ENCODE measurements at places on chromosomes 7 and 10. TPM values are rescaled to one million over a fixed set of nuclear protein-coding genes. Genes with fewer than 3 reads are reported as not detected.

The NKX1-2 gene
- 0.07 TPM for total RNA-seq

GRCh38 chr7:66539902-66540375 is 88.7 kb upstream of the KCTD7 start:
- no peak for DNase-seq

DNA sequence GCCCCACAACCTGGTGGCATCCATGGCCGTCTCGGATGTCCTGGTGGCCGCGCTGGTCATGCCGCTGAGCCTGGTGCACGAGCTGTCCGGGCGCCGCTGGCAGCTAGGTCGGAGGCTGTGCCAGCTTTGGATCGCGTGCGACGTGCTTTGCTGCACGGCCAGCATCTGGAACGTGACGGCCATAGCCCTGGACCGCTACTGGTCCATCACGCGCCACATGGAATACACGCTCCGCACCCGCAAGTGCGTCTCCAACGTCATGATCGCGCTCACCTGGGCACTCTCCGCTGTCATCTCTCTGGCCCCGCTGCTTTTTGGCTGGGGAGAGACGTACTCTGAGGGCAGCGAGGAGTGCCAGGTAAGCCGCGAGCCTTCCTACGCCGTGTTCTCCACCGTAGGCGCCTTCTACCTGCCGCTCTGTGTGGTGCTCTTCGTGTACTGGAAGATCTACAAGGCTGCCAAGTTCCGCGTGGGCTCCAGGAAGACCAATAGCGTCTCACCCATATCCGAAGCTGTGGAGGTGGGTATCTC is 1.1 kb downstream of the HTR5A start:
- no peak for DNase-seq

DNA sequence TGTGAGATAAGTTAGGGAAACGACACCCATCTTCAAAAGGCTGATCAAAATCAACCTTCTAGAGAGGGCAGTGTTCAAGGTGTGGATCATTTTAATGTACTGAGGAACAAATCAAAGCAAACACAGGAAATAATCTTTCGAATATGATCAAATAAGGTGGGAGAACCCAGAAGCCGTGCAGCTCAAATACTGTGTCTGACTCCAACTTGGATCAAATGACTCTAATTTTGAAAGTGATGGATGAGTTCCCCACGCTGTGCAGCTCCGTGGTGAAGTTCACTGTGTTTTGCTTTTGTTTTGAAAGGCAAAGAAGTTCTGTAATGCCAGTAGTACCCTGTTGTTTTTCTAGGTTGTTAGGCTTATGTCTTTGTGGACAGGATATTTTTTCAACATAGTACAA is 250.9 kb downstream of the SFMBT2 start:
- no peak for DNase-seq

The DPP6 gene
- 3.9 TPM for total RNA-seq

The UFSP1 gene
- 2.1 TPM for total RNA-seq

DNA sequence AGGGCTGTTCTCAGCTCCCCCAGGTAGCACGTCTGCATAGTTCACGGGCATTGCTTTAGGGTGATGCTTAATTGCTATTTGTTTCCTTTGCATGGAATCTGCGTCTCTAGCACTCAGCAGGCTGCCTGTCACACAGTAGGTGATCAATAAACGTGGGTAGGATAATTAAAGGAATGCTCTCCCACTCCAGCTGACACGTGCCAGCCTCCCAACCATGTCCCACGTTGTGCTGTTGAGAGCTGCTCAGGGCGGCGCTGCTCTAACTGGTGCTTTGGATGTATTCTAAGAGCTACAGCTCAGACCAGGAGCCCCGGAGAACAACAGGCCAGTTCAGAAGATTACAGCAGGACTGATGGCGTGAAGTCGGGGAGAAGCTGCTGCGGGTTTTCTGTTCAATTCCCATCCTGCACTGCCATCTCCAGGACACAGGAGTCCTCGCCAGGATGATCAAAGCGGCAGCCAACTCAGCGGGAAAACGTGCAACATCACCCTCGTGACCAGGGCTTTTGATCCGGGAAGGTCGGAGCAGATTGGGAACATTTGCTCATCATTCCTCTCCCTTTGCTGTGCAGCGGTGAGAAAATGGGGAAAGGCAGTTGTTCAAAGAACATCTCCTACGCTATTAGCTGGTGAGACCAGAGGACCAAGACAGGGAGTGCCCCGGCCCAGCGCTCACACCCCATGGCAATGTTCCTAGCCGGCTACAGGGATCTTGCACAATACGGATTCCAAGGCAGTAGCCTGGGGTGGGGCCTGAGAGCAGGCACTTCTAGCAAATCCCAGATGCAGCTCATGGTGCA is 50.5 kb upstream of the FOXK1 start:
- peak; percentile 81 for DNase-seq

DNA sequence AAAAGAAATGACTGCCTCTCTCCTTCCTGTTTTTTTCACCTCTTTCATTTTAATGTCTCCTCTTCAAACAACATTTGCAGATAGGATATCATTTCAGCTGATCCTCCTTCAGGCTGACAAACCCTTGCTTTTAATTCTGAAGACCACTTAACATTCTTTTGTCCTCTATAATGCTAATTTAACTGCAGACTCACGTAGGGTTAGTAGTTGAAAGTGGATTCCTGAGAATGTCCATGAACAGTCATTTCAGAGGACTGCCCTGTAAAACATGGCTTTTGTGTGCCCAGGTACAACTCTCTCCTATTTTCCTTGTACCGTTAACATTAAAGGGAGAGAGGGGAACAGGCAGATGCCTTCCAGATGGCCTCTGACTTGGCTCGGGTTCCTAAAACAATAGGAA is 524.4 kb downstream of the SDK1 start:
- no peak for DNase-seq

The LIPN gene
- not detected for total RNA-seq

- no peak for DNase-seq
These were observed 208.4 kb upstream of the KCND2 start for GRCh38 chr7:120064565-120064964.

- no peak for DNase-seq
These were observed 155.6 kb upstream of the FAM13C start for GRCh38 chr10:59517996-59518395.

DNA sequence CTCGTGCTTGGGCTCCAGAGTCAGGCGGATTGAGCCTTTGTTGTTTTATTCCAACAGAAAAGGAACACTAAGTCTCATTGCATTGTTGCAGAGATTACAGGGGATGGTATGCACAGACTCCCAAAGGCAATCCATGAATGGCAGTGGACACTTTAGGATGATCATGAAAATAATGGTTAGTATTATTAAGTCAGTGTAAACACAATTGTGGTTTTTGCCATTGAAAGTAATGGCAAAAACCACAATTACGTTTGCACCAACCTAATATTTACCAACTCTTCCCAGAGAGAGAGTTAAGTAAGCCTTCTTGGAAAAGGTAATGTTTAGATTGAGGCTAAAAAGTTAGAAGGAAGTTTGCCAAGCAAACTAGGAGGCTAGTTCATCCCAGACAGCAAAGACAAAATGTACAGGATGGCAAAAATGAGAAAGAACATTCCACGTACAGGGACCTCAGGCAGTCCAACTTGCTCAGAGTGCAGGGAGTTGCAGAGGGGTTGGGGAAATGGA is 72.9 kb upstream of the AMPH start:
- DNase-seq, result no peak

DNA sequence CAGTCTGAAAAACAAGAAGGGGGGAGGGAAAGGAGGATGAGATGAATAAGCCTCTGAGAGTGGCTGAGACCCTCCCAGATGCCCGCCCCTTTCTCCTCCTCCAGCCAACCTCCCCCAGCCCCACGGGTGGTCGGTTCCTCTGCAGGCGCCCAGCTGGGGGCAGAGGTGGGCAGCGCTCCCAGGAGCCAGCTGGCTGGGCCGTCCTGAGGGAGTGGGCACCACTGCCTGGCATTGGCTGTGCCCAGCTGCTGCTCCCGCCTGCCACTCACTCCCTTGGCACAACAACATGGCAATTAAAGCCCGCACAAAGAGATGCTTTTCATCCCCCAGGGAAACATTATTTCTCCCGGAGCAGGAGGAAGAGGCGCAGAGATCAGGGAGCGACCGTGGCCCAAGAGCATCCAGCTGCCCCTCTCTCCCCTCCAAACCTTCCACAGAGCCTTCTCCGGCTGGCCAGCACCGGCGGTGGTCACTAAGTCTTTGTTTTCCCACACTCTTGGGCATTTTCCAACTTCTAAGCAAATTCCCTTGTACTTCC is 107.2 kb downstream of the SPDYE5 start:
- DNase-seq, result no peak

GRCh38 chr10:55158633-55159032 is 357.6 kb upstream of the PCDH15 start:
- no peak for DNase-seq

DNA sequence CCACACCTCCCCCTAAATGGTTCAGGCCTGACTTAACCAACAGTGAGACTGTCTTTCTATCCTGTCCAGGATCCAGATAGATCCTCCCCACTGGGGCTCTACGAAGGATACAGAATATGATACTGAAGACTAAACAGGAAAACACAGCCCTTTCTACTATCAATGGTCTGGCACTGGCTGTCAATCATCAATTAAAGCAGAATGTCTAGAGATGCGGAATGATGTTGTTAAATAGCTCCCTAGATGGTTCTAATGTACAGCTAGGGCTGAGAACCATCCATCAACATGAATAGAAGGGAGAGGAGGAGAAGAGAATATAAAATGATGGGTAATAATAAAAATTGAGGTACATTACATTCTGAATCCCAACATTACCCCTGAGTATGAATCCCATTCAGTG is 314.3 kb upstream of the CELF2 start:
- DNase-seq, result no peak

DNA sequence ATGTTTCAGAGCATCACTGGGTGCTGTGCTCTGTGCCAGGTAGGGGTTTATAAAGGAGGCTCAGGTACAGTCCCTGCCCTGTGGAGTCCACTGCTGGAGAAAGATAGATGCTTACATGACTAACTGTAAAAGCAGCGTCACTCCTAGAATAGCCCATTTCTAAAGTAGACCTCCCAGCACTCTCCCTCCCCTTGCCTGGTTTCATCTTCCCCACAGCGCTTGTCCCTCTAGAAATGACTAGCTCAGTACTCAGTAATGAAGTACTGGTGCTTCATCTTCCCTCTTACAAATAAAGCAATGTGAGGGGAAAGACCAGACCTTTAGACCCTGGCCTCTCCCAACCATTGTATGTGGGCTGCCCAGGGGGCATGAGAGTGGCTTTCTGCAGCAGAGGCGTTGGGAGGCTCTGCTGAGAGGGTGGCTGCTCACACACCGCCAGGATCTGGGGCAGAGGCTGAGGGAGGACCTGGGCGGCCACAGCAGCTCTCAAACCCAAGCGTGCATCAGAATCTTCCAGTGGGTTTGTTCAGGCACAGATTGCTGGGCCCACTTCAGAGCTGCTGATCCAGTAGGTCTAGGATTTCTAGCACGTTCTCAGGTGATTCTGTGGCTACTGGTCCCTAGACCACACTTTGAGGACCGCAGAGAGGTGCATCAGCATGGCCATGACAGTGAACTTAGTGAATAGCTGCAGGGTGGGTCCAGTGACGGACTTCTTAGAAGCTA is 110.3 kb upstream of the ANLN start:
- no peak for DNase-seq
